ENCODE measurements at places on chromosomes 16 and 17.

DNA sequence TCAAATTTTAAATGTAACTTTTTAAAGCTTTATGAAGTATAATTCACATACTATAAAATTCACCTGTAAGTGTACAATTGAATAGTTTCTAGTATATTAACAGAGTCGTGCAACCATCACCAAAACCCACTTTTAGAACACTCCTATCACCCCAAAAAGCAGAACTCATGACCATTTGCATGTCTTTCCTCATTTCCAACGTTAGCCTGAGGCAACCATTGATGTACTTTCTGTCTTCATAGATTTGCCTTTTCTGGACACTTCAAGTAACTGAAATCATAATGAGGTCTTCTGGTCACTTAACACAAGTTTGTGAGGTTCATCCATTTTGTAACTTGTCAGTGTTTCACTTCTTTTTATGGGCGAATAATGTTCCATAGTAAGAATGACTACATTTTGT, 33.2 kb downstream of the METTL16 start:
- no peak for DNase-seq

DNA sequence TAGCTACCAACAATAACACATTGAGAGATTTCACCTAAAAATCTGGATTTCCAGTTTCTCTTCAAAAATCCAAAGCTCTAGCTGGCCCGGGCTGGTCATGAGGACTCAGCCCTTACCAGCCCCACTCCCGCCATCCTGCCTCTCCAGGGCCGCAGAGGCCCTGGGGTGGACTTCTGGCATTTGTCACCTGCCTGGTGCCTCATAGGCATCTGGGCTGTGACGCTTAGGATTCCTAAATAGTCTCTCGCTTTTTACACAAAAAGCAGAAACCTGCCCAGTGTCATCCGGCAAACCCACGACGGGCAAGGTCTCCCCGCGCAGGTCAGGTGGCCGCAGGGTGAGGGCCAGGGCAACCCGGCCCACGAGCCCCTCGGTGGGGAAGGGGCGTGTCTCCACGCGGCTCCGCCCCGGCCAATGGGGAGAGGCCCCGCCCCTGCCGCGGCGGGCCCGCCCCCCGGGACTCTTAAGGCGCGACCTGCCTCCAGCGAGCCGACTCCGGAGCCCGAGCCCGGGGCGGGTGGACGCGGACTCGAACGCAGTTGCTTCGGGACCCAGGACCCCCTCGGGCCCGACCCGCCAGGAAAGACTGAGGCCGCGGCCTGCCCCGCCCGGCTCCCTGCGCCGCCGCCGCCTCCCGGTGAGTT, at the start of gene VASN:
Gene VASN, plus strand, starts transcription at position 492 of the 644 bp plus-strand sequence. CDS start 9,030 bp downstream, outside the sequence.
- peak; percentile 51 for DNase-seq

DNA sequence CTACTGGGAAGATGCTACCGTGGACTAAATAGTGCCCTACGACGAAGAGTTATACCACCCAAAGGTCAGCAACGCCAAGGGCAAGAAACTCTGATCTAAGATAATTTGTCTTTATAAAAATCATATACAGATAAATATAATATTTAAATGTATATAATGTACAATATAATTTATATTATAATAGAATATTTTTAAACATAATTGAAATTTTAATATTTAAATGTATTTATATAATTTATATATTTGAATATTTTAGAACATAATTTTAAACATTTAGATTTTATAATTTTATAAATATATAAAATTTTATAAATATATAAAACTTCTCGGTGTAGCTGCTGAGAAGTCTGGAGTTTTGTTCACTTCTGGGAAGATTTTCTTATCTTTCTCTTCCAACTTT, 209.2 kb downstream of the FOXL1 start:
- no peak for DNase-seq

- DNase-seq: no peak
These were observed 1.4 kb upstream of the CEP295NL start for GRCh38 chr17:78904371-78904770.

DNA sequence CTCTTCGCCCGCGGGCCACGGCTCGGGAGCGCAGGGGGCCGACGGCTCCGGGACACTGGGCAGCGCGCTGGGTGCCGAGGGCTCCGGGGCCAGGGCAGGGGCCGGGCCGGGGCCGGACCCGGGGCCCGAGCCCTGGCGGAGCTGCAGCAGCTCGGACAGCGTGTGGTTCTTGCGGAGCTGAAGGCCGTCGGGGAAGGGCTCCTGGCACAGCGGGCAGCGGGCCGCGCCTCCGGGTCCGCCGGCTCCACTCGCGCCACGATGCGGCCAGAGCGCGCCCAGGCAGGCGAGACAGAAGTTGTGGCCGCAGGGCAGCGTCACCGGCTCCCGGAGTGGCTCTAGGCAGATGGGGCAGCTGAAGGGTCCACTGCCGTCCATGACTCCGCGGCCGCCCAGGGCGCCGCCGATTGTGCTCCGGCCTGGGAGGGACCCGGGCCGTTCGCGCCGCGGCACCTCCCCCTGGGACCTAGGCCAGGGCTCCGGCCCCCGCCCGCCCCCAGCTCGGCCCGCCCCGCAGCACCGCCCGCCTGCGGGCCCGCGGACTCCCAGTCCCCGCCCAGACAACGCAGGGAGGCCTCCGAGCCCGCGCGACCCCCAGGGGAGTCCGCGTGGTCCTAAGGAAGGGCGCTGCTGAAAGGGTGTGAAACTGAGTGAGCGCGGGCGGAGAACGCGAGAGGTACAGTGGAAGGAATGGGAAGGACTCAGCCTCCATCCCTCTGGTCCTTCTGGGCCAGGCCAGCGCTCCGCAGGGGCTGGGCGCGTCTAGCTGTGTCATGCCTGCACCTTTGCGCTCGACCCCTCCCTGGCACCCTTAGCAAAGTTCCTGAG, at the start of gene TRIM47:
Gene TRIM47, minus strand, starts transcription at position 408 of the 825 bp plus-strand sequence. Its CDS starts 33 bp downstream, at position 375.
- no peak for DNase-seq

DNA sequence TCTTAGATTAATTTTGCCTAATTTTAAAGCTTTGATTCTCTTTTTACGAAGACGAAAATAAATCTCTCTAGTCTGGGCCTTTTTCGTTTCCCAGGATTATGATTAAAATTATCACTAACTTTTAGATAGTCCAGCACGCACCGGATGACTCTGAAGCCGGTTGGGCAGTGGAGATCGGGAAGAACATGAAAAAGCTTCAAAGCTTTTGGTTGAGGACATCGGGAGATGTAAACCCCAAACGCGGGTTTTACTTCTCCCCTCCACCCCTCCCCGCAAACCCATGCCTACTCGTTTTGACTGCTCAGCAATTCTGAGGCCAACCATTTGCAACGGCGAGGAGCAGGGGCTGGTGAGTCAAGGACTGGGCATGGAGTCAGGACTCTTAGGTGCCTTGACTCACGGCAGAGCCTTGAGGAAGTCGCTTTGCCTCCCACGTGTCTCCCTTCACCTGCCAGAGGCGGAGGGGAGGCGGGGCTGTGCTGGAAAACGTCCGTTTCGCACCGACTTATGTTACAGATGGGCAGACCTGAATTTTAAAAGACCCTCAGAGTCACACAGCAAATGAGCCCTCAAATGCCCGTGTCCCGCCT, 989 bp upstream of the DUSP14 start:
- DNase-seq: no peak
